ENCODE measurements at places on chromosomes 6 and 20.

DNA sequence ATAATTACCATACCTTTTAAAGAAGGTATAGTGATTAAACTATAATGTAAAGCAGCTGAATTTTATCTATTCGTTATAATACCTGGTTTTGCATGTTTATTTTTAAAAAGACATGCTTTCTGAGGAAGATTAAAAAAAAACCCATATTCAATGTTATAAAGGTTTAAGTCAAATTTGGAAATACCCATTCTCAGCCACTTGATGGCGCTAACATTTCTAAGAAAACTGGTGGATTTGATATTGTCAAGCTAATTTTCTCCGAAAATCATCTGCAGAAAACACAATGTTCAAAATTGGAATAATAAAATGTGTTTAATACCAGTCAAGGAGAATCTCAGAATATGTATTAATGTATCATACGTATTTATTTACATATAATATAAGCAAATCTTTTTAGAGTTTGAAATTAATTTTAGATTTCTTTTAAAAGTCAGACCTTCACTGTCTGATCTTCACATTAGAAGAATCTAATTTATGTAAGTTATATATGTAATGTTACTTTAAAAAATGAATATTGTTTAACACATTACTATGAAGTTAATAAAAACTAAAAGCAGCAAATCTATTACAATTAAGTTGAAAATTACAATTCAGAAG, 35.0 kb downstream of the SHPRH start:
- peak; percentile 44 for DNase-seq

- DNase-seq = no peak
These were observed 8.7 kb downstream of the SLC25A27 start for GRCh38 chr6:46661483-46661882.

GRCh38 chr6:87641065-87641692, 51.2 kb downstream of the ORC3 start:
- no peak for DNase-seq

DNA sequence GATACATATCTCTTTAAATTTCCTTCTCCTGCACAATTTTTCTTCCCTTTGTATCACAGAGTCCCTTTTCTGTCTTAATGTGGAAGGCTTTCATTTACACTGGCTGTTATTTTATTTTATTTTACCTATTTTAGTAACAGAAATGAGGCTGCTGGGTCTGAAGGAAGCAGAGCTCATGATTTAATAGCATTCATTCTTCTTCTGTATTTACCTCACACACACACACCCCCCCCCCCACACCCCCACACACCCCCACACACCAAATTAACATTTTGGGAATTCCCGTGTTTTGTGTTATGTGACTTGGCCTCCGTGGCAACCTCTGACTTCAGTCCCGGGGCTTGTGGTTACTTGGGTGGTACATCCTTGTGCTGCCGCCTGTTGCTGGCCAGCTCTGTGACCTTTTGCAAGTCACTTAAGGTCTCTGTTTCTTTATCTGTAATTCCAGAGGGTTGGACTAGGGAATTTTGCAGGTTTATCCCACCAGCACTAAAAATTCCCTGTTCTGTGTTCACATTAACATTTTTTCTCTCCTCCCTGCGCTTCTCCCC, 108.8 kb downstream of the TIAM2 start:
- DNase-seq = peak; percentile 39

DNA sequence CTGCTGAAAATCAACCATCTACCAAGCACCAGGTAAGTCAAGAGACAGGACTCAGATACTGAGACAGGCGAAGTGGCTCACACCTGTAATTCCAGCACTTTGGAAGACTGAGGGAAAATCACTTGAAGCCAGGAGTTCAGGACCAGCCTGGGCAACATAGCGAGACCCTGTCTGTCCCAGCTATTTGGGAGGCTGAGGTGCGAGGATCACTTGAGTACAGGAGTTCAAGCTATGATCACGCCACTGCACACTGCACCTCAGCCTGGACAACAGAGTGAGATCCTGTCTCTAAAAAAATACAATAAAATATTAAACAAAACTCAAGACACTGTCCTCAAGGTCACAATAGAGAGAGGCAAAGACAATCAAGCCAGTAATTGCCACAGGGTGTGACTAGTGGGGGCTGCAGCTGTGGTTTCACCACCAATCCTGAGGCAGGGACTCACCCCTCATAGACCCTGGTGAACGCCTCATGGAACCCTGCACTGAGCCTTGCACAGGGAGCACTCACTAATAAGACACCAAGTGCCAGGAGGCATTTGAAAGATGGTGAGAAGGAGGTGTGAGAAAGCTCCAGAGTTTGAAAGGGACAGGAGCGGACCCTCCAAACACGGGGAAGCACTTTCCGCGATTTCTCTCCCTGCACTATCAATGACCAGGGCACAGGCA, 1.7 kb downstream of the SNHG17 start:
- DNase-seq = no peak

- DNase-seq = no peak
These were observed 234.5 kb downstream of the TFAP2A start for GRCh38 chr6:10180138-10181074.

DNA sequence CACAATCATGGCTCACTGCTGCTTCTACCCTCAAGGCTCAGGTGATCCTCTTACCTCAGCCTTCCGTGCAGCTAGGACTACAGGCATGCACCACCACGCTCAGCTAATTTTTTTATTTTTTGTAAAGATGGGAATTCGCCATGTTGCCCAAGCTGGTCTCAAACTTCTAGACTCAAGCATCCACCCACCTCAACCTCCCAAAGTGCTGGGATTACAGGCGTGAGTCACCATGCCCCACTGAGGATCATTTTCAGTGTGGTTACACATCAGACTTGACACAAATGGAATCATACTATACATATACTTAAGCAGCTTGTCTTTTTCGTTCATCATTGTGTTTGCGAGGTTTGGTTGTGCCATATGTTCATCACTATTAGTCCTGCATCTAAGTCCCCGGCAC, 26.6 kb downstream of the ZC3H12D start:
- DNase-seq = peak; percentile 14

DNA sequence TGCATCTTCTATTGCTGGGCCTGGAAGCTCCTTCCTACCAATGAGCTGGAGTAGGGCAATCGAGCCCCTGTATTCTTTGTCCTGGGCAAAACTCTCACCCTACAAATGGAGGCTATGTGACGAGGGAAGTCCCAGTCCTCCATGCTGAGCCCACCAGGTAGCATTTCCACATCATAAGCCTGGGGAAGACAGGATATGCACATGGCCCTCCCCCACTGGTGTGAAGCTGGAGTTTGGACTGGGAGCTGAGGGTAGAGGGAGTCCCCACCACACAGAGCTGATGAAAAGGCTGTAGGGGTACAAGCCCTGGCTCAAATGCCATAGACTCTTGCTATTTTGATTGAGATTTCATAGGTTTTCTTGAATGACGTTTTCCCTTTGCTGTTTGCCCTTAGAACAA, 99.5 kb upstream of the FOXC1 start:
- no peak for DNase-seq

DNA sequence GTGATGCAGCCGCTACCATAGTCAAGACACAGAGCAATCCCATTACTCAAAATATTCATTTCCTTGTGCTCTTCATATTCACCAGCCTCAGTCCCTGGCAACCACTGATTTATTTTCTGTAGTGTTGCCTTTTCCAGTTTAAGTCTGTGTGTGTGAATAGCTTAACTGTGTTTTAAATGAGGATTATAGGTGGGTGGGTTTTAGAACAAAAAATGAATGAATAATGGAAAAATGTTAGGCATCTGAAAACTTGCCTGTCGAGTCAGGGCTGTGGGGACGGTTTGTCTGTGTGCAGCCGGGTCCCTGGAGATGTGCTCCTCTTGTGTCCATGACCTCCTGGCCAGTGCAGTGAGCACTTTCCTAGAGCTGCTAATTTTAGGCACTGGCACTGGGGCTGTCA, 27.1 kb downstream of the BANF2 start:
- no peak for DNase-seq

- DNase-seq = no peak
These were observed 408.4 kb downstream of the PLCB1 start for GRCh38 chr20:8540466-8540865.

- DNase-seq = peak; percentile 56
These were observed 1176.0 kb upstream of the GJE1 start for GRCh38 chr6:140956571-140957369.

- DNase-seq = no peak
These were observed 34.3 kb upstream of the COL9A1 start for GRCh38 chr6:70336996-70337742.

DNA sequence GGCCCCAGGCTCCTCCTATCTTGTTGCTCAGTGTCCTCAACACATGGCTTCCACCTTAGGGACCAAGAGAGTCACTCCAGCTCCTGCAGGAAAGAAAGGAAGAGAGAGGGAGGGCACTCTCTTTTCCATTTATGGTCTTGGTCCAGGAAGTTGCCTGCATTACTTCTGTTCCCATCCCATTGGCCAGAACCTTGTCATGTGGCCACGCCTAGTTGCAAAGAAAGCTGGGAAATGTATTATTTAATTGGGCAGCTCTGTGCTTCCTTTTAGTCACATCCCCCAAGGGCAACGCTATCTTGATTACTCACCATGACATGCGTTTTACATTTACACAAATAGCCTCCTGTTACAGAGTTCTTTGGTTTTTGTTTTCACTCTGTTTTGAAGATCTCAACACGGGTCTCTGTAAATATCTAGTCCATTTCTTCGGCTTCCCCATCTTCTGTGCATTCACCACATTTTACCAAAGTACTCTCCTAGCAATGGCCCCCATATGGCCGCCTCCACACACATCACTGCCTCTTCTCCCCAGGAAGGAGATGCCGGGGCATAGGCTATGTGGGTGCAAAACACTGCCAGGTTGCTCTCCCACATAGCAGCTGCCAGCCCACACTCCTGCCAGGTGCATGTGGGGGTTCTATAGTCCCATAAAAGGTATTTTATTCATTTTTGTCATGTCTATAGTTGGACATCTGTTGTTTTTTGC, 35.7 kb upstream of the ZMYND8 start:
- peak; percentile 99 for DNase-seq

DNA sequence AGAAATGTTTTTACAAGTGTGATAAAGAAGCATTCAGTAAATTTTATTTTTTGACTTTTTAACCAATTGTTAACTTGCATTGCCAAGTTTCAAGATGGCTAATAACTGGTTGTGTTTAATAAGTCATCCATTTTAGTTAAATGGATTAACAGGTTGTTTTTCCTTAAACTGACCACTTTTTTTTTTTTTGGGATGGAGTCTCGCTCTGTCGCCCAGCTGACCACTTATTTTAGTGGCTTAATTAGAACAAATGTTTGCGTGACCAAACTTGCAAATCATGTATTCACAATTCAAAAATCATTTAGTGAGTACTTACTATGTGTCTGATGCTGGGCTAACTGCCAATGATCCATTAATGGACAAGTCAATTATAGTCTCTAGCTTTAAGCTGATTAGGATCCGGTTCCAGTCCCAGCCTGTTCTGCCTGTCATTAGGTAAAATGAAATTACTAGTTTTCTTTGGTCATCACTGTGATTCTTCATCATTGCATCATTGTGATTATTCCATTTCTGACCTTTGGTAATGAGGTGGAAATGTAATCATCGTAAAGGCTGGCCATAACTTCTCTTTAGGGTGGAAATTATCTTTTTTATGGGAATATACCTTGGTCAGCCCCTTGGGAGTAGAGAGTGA, 729.2 kb upstream of the MARCKS start:
- no peak for DNase-seq

DNA sequence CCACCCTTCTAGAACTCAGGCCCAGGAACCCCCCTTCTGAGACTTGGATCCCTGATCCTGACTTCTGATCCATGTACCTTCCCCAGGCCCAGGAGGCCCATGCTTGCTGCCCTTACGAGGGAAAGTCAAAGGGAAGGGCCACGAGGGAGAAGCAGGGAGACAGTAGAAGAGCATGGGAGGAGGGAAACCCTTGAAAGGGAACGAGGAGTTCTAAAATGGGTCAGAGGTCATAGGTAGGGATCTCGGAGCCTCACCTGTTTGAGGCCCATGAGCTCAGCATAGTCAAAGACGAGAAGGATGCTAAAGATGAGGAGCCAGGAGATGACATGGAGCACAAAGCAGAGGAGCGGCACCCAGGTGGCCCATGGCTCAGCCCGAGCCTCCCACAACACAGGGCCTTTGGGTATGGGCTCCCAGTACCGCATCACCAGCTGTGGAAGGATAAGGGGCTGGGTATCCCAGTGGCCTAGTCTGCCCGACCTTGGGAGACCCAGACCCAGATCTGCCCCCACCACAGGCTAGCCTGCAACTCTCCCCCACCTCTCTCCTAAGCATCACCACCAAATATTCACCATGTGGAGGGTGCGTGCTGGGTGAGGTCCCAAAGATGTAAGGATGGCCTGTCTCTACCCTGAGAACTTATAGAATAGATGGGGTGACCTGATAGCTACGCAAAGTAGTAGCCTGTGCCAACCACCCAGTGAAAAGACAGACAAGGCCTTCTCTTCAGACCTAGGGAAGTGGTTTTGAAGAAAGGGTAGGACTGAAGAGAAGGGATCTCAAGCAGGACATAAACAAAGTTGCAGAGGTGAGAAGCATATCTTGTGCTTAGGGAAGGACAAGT, 1.5 kb downstream of the NRM start:
- no peak for DNase-seq

DNA sequence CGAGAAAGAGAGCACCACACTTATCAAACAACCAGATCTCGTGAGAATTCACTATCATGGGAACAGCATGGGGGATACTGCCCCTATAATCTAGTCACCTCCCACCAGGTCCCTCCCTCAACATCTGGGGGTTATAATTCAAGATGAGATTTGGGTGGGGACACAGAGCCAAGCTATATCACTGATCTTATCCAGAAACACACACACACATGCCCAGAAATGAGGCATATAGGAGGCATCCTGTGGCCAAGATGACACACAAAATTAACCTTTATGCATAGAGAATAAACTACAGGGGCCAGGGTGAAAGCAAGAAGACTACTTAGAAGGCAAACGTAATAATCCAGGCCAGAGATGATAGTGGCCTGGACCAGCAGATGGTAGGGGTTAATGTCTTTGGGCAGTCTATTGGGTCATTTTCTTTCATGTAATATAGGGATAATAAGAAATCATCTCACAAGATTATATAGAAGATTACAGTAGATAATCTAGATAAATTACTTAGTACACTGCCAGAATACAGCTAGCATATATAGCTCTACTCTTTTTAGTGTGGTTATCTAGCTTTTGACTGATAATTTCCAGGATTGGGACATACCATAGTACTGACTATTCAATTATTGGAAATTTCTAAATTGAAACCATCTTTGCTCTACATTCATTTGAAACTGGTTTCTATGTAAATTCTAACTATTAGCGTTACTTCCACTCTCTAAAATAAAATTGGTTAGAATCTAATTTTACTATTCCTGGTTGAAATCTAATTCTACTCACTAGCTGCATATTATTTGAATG, 20.0 kb downstream of the RNF144B start:
- peak; percentile 51 for DNase-seq
